Heart left ventricle (tissue), 16 donors: ENCODE measurements at places on chromosomes 1 and 21. TPM values are rescaled to one million over a fixed set of nuclear protein-coding genes. Genes with fewer than 3 reads are reported as not detected.

DNA sequence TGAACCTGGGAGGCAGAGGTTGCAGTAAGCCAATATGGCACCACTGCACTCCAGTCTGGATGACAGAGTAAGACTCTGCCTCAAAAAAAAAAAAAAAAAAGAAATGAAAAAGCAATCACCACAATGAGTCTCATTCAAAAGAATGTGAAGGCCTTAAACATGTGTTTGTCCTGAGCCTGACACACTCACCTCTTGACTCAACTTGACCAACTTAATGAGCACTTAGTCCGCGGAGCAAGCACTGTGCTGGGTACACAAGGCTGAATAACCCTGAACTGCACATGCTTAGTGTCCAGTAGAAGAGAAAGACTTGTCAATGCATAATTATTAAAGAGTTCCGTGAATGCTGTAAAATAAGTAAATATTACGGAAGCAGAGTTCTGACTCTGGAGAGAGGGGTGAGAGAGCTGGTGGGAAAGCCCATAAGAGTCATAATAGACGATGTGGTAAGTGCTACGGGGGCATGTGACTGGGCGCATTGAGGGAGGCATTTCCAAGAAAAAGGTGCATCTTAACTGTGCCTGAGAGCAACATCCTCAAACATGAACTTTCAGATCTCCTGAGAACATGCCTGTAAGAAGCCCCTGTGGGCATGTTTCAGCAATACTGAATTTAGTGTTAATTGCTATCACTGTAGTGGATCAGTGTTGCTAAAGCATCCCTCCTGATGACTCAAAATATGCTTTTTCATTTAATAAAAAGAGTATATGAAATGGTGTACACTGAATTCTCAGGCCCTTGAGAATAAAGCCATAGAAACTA lies 27.2 kb downstream of the MCOLN2 start:
- H3K27ac ChIP-seq, result no peak overlapping the region
- no peaks in the 10 kb centered on the region for H3K4me1 ChIP-seq
- no peak overlapping the region for H3K4me3 ChIP-seq
- no peak for DNase-seq

DNA sequence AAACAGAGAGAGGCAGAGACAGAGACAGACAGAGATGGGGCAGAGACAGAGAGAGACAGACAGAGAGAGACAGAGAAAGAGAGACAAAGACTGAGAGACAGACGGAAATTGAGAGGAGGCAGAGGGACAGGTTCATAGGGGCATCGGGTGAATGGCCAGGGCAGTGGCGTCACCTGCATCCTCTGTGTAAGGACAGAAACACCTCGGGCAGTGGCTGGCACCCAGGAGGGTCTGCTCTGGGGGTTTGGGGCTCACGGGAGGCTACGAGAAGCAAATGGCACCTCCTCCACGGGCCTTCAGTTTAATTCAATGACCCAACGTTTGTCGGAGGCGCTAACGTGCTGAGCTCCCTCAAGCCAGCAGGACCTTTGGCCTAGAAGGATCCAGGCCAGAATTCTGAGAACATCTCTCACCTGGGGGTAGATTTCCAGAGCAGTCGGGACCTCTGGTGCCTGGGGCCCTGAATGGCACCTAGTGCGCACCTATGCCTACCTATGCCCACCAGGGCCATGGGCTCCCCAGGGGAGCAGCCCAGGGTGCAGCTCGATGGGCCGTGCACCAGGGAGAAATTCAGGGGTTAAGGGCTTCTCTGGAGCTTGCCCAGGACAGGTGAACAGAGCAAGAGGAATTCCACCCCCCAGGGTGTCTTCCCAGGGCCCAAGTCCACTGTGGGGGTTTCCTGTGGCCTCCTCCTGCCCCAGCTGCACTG lies 20.6 kb upstream of the PTTG1IP start:
- H3K4me1 ChIP-seq, result no peaks in the 10 kb centered on the region
- no peak overlapping the region for H3K4me3 ChIP-seq
- DNase-seq, result no peak
- no peak overlapping the region for H3K27ac ChIP-seq
- no peaks in the 10 kb centered on the region for H3K27me3 ChIP-seq

The MAN1C1 gene
- total RNA-seq, result 25.7 TPM

DNA sequence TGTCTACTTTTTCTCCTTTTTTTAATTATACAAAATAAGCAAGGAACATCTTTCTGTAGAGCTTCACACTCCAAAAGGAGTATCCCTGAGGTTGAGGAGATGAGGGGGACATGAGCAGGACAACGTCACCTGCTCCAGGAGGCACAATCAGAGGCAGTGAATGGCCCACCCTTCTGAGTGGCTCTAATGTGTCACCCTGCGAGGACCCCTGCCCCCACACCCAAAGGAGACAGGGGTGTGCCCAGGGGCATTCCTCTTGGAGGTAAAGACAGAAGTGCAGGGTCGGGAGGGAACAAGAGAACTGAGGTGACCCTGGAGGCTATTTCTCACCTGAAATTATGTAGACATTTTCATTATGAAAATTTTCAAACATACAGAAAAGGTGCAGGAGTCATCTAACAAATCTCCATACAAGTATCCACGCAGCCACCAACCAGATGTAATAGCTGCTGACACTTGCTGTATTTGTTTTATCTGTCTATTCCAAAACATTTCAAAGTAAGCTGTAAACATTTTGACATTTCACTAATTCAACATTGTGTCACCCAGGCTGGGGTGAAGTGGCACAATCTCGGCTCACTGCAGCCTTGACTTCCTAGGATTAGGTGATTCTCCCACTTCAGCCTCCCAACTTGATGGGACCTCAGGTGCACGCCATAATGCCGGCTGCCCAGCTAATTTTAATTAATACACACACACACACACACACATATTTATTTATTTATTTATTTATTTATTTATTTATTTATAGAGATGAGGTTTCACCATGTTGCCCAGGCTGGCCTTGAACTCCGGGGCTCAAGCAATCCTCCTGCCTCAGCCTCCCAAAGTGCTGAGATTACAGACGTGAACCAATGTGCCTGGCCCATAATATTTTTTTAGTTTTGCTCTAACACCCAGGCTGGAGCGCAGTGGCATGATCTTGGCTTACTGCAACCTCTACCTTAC lies 70.7 kb downstream of the RUNX3 start:
- H3K27ac ChIP-seq, result no peak overlapping the region
- no peak for DNase-seq
- H3K4me3 ChIP-seq, result no peak overlapping the region
- H3K36me3 ChIP-seq, result no peaks in the 10 kb centered on the region
- H3K4me1 ChIP-seq, result no peaks in the 10 kb centered on the region

GRCh38 chr1:160284220-160284781 lies 632 bp downstream of the PEX19 start:
- peaks cover 8% of the 10 kb centered on the region for H3K4me1 ChIP-seq
- peak overlapping the region; percentile 81 for H3K4me3 ChIP-seq
- H3K36me3 ChIP-seq, result peaks cover 43% of the 10 kb centered on the region
- DNase-seq, result no peak
- peak overlapping the region; percentile 83 for H3K27ac ChIP-seq

GRCh38 chr1:115545791-115546733 lies 95.7 kb upstream of the VANGL1 start:
- no peak overlapping the region for H3K4me3 ChIP-seq
- H3K27me3 ChIP-seq, result no peaks in the 10 kb centered on the region
- DNase-seq, result peak; percentile 56
- no peak overlapping the region for H3K27ac ChIP-seq
- H3K36me3 ChIP-seq, result no peaks in the 10 kb centered on the region
- peaks cover 8% of the 10 kb centered on the region for H3K4me1 ChIP-seq

GRCh38 chr21:46003575-46004007 lies 22.0 kb downstream of the COL6A1 start:
- no peak overlapping the region for H3K4me3 ChIP-seq
- H3K36me3 ChIP-seq, result peaks cover 6% of the 10 kb centered on the region
- DNase-seq, result peak; percentile 23
- H3K27me3 ChIP-seq, result no peaks in the 10 kb centered on the region
- no peak overlapping the region for H3K27ac ChIP-seq

DNA sequence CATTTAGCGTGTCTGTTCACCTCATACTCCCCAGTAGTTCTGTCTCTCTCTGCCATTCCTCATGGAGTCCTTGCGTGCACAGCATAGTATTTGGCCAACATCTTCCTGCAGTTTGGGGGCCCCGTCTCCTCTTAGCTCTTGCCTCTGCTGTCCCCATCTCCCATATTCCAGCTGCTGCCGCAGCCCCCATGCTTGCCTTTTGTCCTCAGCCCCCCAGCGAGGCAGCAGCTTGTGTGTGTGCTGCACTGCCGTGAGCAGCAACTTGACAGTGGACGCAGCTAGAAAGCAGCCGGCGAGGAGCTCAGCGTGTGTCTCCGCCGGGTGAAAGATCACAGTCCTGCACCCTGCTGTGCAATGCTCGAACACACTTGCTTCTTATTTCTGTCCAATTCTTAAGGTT lies 164.2 kb upstream of the COL6A1 start:
- no peak overlapping the region for H3K4me3 ChIP-seq
- H3K36me3 ChIP-seq, result no peaks in the 10 kb centered on the region
- H3K27me3 ChIP-seq, result no peaks in the 10 kb centered on the region
- no peak for DNase-seq
- H3K4me1 ChIP-seq, result no peaks in the 10 kb centered on the region

The RAB3B gene
- not detected for total RNA-seq

- no peaks in the 10 kb centered on the region for H3K27me3 ChIP-seq
- H3K36me3 ChIP-seq, result no peaks in the 10 kb centered on the region
- no peak overlapping the region for H3K27ac ChIP-seq
- no peak overlapping the region for H3K4me3 ChIP-seq
- DNase-seq, result no peak
Measured at GRCh38 chr1:219517031-219517430, 95.9 kb downstream of the ZC3H11B start.

- no peak for DNase-seq
- no peaks in the 10 kb centered on the region for H3K4me1 ChIP-seq
- H3K27ac ChIP-seq, result no peak overlapping the region
- no peaks in the 10 kb centered on the region for H3K27me3 ChIP-seq
- H3K36me3 ChIP-seq, result no peaks in the 10 kb centered on the region
Measured at GRCh38 chr21:37695111-37695510, 221.1 kb downstream of the KCNJ6 start.

- H3K27me3 ChIP-seq, result no peaks in the 10 kb centered on the region
- DNase-seq, result no peak
- no peaks in the 10 kb centered on the region for H3K4me1 ChIP-seq
- no peaks in the 10 kb centered on the region for H3K36me3 ChIP-seq
Measured at GRCh38 chr21:16028142-16028541, 298.4 kb downstream of the USP25 start.

GRCh38 chr1:150127868-150128267 lies 21.8 kb upstream of the PLEKHO1 start:
- H3K27me3 ChIP-seq, result no peaks in the 10 kb centered on the region
- no peak for DNase-seq
- H3K27ac ChIP-seq, result no peak overlapping the region
- H3K36me3 ChIP-seq, result no peaks in the 10 kb centered on the region
- no peak overlapping the region for H3K4me3 ChIP-seq

- peak overlapping the region; percentile 60 for H3K4me3 ChIP-seq
- peaks cover 23% of the 10 kb centered on the region for H3K27me3 ChIP-seq
- no peaks in the 10 kb centered on the region for H3K36me3 ChIP-seq
- H3K4me1 ChIP-seq, result peaks cover 14% of the 10 kb centered on the region
- DNase-seq, result peak; percentile 32
Measured at GRCh38 chr1:40315795-40316594, 1.1 kb downstream of the COL9A2 start.

GRCh38 chr1:36328713-36329112 lies 5.3 kb upstream of the EVA1B start:
- H3K4me1 ChIP-seq, result peaks cover 30% of the 10 kb centered on the region
- H3K36me3 ChIP-seq, result no peaks in the 10 kb centered on the region
- H3K27me3 ChIP-seq, result no peaks in the 10 kb centered on the region
- H3K4me3 ChIP-seq, result no peak overlapping the region
- DNase-seq, result peak; percentile 44

The RNU1-3 gene
- total RNA-seq, result 2,349 TPM

DNA sequence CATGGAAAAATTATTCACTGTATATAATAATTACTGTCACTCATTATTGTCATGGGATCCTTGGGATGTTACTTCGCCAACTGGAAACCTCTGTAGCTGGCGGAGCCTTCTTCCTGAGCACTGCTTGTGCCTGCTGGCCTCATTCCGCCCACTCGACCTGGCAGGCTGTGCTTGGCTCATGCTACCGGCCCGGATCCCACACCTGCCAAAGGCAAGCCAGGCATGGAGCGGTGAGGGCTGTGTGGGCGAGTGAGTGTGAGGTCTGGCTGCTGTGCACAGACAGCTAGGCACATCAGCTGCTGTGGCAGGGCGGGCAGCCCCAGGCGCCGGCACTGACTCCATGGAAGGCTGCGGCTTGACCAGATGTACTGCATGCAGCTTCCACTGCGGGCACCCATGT lies 78.4 kb downstream of the DISP1 start:
- H3K4me1 ChIP-seq, result peaks cover 9% of the 10 kb centered on the region
- no peak overlapping the region for H3K27ac ChIP-seq
- no peaks in the 10 kb centered on the region for H3K36me3 ChIP-seq
- no peaks in the 10 kb centered on the region for H3K27me3 ChIP-seq

DNA sequence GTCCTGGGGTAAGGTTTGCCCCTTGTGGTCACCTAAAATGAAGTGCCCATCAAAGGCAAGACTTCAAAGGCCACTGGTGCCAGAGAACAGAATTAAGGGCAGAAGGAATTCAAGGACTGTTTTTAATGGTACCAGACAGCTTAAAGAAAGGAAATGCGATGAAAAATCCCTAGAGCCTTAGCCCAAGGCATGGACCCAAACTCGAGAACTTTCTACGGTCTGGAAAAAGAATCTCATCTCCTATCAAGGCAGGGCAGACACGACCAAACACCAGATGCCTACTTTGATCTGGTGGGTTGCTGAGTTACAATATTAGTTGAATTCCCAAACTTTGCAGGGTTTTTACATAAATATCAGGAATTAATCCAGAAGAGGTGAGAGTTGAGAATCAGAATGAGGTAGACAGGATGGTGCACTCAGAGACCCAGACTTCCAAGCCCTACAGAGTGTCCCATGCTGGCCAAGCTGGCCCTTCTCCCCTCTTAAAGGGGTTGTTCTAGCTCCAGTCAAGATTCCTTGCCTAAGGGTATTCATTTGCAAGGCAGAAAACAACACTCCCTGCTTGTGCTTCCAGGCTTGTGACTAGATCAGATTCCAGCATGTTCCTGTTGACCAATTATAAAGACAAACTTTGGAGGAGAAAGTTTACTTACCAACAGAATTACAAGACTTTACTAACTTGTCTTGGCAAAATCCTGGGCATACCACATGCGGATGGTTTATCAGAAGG lies 48.0 kb downstream of the EDN2 start:
- H3K4me3 ChIP-seq, result no peak overlapping the region
- peaks cover 11% of the 10 kb centered on the region for H3K27me3 ChIP-seq
- H3K4me1 ChIP-seq, result peaks cover 20% of the 10 kb centered on the region
- DNase-seq, result no peak

The S100A5 gene
- not detected for total RNA-seq

- H3K4me3 ChIP-seq, result no peak overlapping the region
- no peaks in the 10 kb centered on the region for H3K36me3 ChIP-seq
- H3K27me3 ChIP-seq, result no peaks in the 10 kb centered on the region
- H3K4me1 ChIP-seq, result no peaks in the 10 kb centered on the region
- DNase-seq, result no peak
- no peak overlapping the region for H3K27ac ChIP-seq
Measured at GRCh38 chr1:13996334-13996733, 296.3 kb downstream of the PRDM2 start.

- H3K4me1 ChIP-seq, result peaks cover 10% of the 10 kb centered on the region
- H3K27ac ChIP-seq, result no peak overlapping the region
- no peaks in the 10 kb centered on the region for H3K27me3 ChIP-seq
- peaks cover 2% of the 10 kb centered on the region for H3K36me3 ChIP-seq
Measured at GRCh38 chr1:54222711-54223110, 22.7 kb downstream of the MRPL37 start.
